ENCODE measurements at places on chromosomes 3 and 15.

DNA sequence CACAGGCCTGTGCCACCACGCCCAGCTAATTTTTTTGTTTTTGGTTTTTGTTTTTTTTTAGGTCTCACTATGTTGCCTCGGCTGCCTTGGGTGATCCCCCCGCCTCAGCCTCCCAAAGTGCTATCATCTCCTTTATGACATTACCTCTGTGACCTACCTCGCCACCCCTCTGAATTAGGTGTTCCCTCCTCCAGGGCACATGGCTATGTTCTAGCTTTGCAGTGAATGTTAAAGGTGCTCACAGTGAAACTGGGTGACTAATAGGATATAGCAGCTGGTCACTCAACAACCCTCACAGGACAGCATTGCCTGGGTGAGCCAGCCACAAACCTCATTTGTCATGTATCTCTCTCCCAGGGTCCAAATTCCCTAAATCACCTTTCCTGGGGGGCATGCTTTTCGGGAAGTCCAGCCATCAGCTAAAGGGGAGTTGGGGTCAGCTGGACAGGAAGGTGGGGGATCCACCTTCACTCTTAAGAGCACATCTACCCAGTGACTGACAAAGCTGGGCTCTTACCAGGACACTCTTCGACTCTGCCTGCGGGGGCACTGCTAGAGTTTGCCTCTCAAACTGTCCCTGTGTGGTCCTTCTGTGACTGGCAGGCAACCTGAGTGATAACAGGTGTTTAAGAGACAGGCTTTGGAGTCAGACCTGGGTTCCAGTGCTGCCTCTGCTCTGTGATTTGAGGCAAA, 1.6 kb upstream of the TTLL3 start:
- DNase-seq, result no peak

- no peak for DNase-seq
Measured at GRCh38 chr15:94015324-94015723, 216.0 kb upstream of the MCTP2 start.

DNA sequence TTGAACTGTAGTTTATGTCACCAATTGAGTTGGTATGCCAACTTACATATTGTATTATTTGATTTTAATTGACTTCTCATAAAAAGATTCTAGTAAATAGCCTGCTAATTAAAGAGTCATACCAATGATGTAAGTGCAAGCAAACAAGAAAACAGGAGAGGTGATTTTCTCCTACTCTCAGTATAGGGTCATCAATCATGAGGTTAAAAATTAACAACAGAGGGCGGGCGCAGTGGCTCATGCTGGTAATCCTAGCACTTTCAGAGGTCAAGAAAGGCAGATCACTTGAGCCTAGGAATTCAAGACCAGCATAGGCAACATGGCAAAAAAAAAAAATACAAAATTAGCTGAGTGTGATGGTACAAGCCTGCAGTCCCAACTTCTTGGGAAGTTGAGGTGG, 108.7 kb downstream of the MYO9A start:
- DNase-seq, result no peak

DNA sequence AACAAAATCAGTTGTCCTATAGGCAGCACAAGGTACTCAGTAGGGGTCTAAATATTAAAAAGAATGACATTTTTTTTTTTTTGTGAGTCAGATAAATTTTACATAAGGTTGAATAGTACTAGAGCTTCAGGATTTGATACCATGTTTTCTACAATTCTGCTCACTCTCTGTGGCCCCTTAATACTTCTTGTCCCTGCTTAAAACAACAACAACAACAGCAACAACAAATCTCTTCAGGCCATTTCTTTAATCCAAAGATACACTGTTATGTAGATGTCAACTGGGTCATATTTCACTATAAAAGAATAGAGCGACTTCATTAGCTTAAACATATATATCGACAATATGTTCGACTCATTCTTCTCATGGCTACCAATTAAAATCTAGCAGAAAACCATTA, 3.0 kb downstream of the IL5RA start:
- DNase-seq, result no peak

- DNase-seq, result no peak
Measured at GRCh38 chr15:42611532-42611931, 36.1 kb downstream of the STARD9 start.

DNA sequence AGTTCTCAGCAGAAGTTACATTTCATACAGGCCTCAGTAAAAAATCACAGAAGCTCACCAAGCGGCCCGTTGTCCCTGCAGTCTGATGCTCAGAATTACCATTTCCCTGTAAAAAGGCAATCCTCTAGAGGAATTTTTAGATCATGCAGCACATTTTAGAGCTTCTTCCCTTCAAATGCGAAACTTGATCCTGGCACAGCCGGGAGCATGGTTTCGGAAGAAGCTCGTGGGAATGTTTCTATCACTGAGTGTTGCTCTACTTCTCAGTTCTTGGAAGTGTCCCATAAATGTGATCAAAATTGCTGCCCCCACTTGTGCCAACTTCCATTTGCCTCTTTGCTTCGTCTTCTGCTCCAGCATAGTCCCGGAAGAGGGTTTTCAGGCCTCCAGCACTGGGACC, 3.8 kb upstream of the H1-8 start:
- DNase-seq, result no peak

GRCh38 chr15:80776420-80777045, 2.6 kb upstream of the CEMIP start:
- DNase-seq, result peak; percentile 81

DNA sequence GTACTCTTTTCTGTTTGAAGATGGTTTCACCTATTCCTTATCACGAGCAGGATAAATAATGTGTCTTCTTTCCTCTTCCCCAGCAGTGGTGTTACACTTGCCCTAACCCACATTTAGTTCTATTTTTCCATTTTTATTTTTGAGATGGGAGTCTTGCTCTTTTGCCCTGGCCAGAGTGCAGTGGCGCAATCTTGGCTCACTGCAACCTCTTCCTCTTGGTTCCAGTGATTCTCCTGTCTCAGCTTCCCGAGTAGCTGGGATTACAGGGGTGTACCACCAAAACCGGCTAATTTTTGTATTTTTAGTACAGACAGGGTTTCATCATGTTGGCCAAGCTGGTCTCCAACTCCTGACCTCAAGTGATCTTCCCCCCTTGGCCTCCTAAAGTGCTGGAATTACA, 372.4 kb downstream of the FOXP1 start:
- DNase-seq, result no peak

- peak; percentile 40 for DNase-seq
Measured at GRCh38 chr15:57463360-57463759, 87.1 kb downstream of the CGNL1 start.

- DNase-seq, result no peak
Measured at GRCh38 chr3:69547461-69547880, 161.6 kb upstream of the FRMD4B start.

- DNase-seq, result no peak
Measured at GRCh38 chr3:33128706-33129105, 14.9 kb downstream of the CRTAP start.

DNA sequence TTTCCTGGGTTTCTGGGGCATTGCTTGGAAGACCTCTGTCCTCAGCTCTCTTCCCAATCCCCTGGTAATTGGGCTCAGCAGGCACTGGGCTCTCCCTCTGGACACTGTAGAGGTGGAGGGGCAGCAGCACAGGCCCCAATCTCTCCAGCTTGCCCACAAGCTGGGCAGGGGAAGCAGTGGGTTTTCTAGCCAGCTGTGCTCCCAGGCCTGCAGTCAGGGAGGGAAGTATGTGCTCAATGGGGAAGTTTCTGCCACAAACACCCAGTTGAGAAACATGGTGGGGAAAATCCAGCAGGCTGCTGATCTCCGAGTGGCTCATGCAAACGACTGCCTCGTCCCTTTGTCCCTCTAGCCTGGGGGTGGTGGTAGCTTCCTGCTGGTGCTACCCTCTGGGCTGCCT, 12.8 kb upstream of the RFT1 start:
- DNase-seq, result no peak

GRCh38 chr3:175208326-175208725, 349.2 kb downstream of the NAALADL2 start:
- DNase-seq, result peak; percentile 53

GRCh38 chr15:59516655-59517461, 78.9 kb downstream of the FAM81A start:
- DNase-seq, result no peak

GRCh38 chr15:51697163-51697562, 15.9 kb downstream of the SCG3 start:
- no peak for DNase-seq

- DNase-seq, result no peak
Measured at GRCh38 chr3:187713504-187713903, 11.1 kb upstream of the RTP2 start.

GRCh38 chr15:78360367-78360801, 20.2 kb downstream of the CRABP1 start:
- DNase-seq, result no peak

DNA sequence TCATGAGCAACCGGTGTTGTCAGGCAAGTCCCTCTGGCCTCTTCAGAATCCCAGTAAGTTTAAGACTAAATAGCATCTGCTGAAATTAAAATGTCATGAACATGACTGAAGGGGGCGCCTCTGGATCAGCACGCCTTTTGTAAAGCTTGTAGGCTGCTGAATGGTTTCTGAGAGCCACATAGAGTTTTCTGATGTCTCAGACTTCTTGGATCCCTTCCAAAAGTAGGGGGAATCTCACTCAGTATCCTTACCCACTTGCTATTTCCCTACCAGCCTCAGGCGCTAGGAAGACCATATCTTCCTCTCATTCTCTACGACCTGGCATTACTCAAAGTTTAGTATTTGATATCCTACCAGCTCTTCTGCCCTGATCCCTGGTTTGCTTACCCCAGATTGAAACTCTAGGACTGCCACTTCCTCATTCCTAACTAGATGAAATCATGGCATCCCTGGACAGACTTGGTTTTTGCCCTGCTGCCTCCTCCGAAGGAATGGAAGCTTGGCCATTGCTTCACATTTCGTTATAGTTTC, 62.7 kb upstream of the CD47 start:
- no peak for DNase-seq

DNA sequence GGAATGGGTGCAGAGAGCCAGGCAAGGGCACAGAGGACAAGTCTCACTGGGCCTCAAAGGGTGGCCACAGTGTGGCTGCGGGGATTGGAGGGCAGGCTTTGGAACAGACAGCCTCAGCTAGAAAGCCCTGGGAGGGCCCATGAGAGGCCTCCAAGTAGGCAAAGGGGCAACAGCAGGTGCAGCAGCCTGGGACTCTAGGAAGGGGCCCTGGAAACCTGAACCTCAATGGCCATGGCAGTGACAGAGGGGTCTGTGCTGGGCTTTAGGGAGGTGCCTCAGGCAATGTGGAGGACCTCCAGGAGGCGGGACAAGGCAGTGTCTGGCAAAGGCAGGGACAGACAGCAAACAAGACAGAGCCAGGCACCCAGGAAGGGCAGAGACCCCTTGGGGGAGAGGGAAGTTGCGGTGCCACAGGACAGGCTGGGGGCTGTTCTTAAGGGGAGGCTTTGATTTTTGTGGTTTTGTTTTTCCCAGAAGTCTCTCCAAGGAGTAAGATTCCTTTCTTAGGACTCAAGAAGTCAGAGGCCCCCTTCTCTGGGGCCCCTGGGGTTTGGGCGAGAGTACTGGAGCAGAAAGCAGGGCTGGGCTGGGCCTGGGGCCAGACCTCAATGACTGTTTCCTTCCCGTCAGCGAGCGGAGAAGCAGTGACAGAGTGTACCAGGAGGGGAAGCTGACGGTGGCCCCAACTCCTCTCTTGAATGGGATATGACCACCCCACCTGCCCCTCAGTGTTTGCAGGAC, 9.7 kb downstream of the STOML1 start:
- DNase-seq, result no peak

GRCh38 chr15:65406424-65407000, 16.2 kb downstream of the IGDCC4 start:
- DNase-seq, result no peak

DNA sequence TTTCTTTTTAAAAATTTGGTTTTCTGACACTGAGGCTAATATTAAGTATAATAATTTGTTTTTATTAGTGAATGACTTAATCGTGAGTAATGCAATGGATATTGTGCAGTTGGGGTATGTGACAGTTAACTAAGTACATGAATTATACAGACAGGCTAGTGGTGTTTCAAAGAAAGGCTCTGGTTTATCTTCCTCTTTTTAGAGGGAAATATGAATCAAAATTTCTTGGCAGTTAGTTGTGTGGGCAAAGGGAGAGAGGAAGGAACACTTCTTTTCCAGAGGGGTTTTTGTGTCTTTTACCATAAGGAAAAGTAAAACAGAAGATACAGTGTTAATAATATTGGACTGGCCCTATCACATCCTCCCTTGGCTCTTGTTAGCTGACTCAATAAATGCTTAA, 2.7 kb downstream of the ZNF654 start:
- DNase-seq, result no peak

DNA sequence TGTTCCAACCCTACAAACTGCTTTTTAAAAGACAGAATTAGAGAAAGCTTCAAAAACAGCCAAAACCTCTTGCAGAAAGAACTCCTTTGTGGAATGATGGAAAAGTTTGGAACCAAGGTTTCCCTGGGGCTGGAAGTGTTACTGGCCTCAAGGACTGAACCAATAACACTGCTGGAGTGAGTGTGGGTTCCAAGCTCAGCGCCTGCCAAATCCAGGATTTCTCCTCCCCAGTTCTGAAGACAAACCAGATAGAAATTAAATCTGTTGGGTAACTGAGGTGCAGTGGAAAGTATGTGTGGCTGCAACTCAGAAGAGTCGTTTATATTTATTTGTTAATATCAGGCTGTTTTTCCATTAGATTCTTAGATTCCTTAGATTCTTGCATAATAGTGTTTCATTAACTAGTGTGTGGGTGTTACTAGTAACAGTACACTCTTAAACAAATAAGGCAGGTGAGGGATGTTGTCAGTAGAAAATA, 66.5 kb upstream of the FNDC3B start:
- no peak for DNase-seq

DNA sequence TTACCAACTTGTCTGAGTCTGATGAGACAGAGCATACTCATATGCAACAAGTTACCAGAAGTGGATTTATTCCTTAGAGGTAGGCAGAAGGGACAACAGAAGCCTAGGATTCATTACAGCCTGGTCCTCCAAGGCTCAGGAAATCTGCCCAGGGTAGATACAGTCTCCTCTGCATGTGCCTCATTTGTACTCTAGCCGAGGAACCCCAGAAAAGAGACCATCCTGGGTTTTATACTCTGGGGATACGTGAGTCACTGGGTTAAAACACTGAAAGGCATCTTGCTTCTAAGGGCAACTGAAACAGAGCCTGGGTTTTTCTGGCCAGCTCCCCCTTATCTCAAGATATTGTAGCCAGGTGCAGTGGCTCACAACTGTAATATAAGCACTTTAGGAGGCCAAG, 45.6 kb downstream of the TLNRD1 start:
- no peak for DNase-seq
